Stimulated activated CD8-positive, alpha-beta memory T cell treated with anti-CD3 and anti-CD28 coated beads, Interleukin-12 subunit alpha, Interleukin-12 subunit beta, amount 100 ng/mL, for 1 hour (primary cell): ENCODE measurements at places on chromosomes 3 and 15.

DNA sequence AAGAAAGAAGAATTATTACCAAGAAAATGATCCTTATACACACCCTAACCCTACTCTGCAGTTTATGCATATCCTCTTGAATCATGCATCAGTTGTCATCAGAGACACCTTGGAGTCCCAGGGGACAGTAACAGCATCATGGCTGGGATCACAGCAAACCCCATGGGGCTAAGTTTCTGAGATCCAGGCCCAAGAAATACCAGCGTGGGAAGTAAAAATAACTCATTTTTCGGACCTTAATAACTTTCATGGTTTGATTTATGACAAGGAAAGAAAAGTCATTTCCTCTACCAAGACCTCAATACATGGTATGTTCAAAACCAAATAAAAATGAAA lies 38.8 kb upstream of the B3GNT5 start:
- no peak for DNase-seq

DNA sequence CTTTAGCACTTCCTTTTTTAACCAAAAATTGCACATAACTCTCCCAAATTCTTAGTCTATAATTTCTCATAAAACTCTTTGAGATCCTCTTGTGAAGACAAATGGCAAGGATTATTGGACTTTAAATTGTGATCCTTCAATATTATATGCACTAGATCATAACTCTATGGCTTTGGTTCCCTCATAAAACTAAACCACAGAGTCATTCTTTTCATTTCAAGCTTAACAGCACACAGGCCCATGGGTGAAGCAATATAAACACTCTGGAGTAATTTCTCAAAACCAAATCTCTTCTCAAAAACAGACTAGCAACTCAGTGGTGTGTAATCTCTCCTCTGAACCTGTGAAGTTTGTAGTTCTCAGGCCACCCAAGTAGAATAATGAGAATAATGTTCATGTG lies 171.0 kb upstream of the NECTIN3 start:
- DNase-seq, result no peak

DNA sequence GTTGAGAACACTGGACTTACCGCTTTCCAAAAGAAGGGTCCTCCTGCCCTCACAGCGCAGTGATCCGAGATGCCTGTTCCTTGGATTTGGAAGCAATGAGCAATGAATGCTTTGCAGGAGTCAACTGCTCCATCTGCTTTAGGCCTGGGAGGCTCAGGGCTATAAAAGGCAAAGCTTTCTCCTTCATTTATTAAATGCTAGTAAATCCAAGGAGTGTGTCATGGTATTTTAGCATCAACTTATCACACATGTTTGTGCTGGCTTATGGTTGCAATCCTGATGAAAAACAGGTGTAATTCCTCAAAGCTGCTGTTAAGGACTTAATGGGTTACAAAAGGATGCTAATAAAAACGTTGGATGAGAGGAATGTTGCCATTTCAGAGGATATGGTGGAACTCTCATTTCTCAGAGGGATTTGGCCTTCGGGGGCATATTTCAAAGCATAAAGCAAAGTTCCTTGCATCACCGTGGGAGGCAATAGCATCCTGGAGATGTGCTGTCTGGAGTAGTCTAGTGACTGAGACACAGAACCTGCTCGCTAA lies 158.5 kb upstream of the TPM1 start:
- DNase-seq, result no peak

- DNase-seq, result no peak
Measured at GRCh38 chr3:121895736-121896135, 1.5 kb downstream of the SLC15A2 start.

GRCh38 chr3:197367081-197367780 lies 68.8 kb upstream of the DLG1 start:
- DNase-seq, result no peak

GRCh38 chr3:139540651-139541531 lies 1.3 kb upstream of the RBP1 start:
- no peak for DNase-seq

DNA sequence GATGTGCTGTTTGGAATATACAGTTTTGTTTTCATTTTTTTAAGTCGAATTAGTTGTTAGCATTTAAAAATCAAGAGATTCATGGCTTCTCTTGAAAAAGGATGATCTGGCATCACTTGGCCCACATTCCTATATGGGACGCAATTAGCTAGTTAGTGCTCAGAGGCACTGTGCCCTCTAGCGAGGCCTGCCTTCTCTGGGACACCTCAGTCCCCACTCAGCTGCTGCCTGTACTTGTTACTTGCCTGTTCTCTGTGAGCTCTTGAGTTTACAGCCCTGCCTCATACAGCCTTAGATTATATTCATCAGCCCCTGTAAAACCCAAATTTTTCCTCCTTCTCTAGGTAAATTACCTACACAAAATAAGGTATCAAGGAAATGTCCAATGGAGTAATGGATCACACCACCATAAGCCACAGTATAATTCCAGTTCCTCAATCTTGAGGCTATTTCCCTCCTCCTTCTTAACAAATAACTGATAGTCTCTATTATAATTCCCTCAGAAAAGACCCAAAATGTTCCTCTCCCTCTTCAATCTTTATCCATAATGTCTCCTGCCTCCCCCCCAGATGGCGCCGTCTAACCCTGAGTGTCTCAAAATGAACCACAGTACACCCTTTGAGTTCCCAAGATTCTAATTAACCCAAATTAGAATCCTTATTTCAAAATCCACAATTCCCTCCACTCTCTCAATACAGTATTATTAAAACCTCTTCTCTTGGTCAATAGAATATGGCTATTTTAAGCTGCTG lies 2.7 kb downstream of the ZMAT3 start:
- no peak for DNase-seq

GRCh38 chr3:33360136-33360825 lies 79.9 kb downstream of the UBP1 start:
- no peak for DNase-seq

DNA sequence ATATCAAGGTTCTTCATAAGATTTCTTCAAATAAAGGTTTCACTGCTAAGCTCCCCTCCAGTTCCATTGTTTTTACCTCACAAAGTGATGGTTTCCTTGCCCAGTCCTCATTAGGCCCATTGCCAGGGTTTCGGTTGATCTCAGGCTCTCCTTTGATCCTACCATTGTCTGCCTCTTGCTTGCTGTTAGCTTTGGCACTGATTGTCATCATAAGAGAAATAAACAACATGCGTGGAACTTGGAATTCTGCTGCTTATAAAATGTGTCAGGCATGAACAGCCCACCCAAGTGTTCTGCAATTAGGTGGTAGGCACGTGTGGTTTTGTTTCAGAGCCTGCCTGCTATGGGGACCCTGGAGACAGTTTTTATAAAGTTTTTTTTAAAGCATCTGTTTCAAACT lies 107.6 kb upstream of the BFSP2 start:
- DNase-seq, result no peak
